Stimulated activated CD4-positive, alpha-beta T cell treated with anti-CD3 and anti-CD28 coated beads, Interleukin-2, amount 100 ng/mL, for 4 hours (primary cell): ENCODE measurements at places on chromosomes 1 and 21.

DNA sequence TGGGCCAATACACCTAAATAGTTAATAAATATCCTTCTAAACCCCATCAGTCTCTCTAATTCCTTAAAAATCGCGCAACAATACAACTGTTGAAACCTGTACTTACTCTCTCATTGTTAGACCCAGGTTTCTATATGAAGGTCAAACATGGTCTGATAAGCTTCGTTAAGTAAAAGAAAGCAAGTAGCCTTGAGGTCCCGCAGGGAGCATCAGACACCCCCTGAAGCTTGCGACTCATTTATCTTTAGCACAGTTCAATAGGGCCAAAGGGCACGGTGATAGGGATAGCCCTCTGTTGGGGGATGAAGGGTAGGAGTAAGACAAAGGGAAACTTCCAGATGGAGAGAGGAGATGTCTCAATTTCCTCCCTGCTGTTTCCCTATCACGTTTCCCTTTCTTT lies 27.3 kb upstream of the THEM4 start:
- DNase-seq: no peak

GRCh38 chr1:77434967-77435366 lies 153.1 kb downstream of the AK5 start:
- no peak for DNase-seq

GRCh38 chr1:97726386-97726785 lies 194.4 kb downstream of the DPYD start:
- no peak for DNase-seq

- no peak for DNase-seq
These were observed 9.6 kb upstream of the GPR37L1 start for GRCh38 chr1:202112859-202113689.

GRCh38 chr1:27599605-27600497 lies 4.1 kb downstream of the AHDC1 start:
- DNase-seq: no peak

DNA sequence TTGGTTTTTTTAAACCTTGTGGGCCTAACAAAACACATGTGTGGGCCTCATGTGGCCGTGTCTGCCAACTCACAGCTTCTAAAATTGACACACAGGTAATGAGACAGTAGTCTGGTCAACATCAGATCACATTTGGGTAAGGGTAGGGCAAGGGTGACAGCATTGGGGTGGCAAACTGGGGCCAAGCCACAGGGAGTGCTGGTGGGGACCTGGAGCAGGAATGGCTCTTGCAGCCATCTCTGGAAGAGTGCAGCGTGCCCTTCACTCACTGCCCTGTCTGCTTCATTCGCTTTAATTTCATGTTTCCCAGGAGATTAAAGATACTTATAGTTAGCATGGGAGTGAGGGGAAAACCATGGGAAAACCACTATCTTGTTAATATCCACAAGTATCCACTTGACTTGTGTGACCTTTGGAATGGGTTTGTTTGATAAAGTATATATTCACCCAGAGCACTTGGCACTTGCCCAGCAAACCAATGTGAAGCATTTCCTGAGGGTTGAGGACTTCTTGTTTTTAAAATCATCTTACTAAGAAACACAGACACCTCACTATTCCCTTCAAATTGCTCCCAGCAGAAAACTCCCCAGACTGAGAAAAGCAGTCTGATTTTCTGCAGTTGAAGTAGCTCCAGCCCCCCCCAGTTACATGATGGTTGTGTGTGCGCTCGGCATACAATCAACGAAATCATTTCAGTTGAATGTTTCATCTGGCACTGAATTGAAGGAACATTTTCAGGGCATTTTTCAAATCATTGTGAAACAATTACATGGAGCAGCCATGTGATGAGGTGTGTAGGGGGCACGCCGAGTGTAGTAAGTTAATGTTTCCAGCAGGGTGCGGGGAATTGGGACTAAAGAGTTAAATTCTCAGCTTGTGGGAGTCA lies 175.7 kb downstream of the VPS13D start:
- DNase-seq: no peak

- DNase-seq: no peak
These were observed 133.0 kb upstream of the SPAG17 start for GRCh38 chr1:118317842-118318614.

DNA sequence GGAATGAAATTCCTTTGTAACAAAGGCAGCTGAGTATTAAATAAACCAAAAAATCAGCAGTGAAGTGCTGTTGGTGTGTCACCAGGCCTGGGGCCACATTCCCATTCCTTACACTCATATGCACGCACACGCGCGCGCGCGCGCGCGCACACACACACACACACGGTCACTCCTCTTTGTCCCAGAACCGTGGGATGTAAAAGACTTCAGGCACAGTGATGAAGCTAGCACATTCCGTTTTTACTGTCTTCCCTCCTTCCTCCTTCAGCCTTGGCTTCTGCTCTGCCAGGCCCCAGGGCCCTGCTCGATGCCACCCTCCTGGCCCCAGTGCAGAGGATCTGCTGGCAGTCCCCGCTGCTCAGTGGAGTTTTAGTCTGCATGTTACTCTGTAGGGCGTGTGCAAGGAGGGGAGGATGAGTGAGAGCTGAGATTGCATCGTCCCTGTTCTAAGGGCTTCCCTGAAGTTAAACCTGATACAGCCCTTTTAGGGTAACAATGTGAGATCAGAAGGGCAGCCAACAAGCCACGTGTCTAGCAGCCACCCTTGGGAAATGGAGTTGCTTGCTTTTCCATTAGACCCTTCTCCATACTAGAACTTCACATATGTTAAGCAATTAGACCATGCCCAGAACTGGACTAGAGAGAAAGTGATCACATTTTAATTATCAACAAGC lies 71.7 kb upstream of the WDR26 start:
- DNase-seq: no peak

DNA sequence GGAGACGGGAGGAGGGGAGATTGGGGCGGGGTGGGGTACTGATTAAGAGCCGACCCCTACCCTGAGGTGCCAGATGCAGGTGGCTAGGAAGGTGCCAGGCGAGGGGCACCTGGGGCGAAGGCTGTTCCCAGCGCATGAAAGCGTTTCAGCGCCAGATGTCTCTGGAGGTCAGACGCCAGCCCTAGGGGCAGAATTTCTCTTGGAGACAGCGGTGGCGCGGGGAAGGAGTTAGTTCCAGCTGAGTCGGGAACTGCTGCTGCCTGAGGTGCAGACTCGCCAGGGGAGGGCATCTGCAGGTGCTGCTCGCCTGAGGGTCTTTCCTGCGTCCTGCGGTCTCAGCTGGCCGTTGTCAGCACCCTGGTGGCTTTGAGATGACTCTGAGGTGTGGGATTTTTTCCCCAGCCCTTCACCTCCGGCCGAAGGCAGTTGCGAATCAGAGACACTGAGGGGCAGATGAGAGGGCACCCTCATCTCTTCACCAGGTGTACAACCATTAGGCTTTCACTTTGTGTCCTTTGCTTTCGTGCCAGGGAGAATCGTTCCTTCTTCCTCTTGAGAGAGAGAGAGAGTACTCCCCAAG lies 539 bp downstream of the CGN start:
- no peak for DNase-seq

DNA sequence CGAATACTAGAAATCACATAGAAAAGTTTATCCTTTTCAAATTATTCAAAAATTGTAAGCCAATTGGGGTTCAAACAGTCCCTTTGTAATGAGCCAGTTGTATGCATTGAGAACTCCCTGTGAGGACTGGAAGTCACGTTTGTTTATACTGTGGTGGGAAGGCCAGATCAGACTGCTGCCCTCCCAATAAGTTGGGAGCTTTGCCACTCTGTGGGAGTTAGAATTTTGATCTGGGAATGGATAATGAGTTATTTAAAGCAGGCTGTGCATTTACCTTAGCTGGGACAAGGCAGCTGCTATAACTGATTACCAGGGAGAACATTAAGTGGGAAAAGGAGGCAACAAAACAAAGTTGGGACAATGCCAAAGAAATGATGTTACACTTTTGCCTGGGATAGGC lies 178.8 kb downstream of the SDCCAG8 start:
- DNase-seq: no peak

DNA sequence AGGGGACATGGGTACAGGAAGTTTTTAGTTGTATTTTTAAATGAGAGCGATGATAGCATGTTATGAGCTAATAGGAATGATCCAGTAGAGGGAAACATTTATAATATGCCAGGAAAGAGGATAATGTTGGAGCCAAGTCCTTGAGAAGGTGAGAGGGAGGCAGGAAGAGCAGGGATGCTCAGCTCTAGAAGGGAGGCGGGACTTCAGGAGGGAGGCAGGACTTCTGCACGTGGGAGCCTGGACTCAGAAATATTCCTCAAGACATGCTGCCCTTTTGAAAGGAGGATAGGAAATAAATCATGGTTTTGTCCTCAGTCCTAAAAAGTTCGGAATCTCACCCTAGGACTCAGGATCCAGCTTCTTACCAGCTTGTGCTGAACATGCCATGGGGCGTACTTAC lies 5.9 kb downstream of the ADARB1 start:
- no peak for DNase-seq

- no peak for DNase-seq
These were observed 108.1 kb downstream of the C1orf21 start for GRCh38 chr1:184494929-184495328.
